Left hindlimb (tissue), 1 donor: ENCODE measurements at places on chromosomes 16 and 17.
A peak's percentile ranks its signal among the peaks of the same experiment; 100 is the strongest.

DNA sequence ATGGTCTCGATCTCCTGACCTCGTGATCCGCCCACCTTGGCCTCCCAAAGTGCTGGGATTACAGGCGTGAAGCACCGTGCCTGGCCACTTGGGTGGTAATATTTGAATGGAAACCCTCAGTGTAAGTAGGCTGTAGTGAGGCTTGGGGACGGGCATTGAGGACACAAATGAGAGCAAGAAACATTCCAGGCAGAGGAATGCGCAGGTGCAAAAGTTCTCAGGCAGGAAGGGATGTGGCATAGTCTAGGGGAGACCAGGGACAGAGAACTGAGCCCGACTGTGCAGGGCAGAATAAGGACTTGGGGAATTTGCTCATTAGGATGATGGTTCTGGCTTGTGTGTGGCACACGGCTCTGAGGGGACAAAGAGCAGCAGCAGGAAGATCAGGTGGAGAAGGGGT lies 54.8 kb downstream of the GRB2 start:
- DNase-seq = no peak

DNA sequence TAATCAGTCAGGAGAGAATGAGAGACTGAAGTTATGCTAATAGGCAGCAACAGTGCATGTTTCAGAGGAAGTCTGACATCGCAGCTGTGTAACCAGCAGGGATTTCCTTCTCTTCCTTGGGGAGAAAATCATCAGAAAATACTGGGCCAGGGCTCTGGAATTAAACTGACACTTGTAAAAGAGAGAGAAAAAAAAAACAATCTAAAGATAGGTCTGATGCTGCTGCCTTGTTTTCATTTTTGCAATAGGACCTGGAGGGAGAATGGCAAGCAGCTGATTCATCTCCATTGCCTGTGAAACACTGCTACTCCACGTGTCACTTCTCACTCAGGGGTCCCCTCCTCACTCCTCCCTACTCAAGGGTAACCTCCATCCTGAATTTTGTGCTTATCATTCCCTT lies 17.7 kb upstream of the CORO6 start:
- DNase-seq = no peak

GRCh38 chr17:39357488-39357887 lies 43.9 kb downstream of the FBXL20 start:
- no peak for DNase-seq

DNA sequence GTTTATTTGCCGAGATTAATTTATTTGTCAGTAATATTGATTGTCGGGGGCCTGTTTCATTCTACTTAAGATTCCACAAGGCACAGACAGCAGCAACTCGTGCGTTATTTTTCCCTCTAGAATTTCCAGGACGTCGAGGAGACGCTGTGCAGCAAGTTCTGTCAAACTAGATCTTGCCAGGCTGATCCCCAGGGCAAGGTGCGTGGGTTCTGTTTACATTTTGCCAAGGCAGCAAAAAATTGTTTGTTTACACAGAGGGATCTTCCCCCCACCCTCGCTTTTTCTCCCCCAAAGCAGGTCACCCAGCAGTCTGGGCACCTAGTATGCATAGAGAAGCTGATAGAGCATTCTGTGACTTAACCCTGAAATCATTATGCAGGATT lies 111.4 kb downstream of the IRX3 start:
- no peak for DNase-seq

- DNase-seq = no peak
Observed at GRCh38 chr16:3816326-3816725, 64.2 kb downstream of the CREBBP start.

GRCh38 chr16:52309446-52310416 lies 237.2 kb downstream of the TOX3 start:
- DNase-seq = no peak

DNA sequence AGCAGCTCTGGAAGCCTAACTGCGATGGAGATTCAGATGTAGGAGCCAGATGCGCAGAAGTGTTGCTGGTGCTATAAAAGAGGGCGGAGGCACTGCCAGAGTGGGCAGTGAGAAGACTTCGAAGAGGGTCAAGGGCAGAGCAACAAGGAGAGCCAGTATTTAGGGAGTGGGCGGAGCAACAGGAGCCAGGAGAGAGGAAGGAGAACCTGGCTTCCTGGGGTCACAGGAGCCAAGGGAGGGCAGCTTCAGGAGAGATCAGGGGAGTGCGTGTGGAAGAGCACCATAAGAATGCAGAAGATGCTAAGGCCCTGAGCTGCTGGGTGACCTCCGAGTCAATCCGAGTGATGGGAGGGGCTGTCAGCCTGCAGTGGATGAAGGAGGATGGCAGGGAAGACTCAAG lies 14.4 kb upstream of the MRPS23 start:
- DNase-seq = no peak

DNA sequence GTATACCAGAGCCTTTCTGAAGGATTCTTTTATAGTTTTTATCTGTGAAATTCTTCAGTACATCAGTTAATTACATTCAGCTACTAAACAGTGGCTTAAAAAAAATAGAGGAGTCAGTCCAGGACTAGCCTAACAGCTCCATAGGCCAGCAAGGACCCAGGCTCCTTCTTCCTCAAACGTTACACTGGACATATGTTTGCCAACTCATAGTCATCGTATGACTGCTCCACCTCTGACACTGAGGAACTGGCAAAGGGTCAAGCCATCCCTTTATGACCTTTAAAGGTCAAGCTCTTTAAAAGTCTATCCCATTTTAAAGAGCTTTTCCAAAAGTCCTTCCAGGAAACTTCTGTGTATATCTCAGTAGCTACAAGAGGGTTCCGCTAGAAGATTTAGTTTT lies 36.6 kb downstream of the PHLPP2 start:
- no peak for DNase-seq

DNA sequence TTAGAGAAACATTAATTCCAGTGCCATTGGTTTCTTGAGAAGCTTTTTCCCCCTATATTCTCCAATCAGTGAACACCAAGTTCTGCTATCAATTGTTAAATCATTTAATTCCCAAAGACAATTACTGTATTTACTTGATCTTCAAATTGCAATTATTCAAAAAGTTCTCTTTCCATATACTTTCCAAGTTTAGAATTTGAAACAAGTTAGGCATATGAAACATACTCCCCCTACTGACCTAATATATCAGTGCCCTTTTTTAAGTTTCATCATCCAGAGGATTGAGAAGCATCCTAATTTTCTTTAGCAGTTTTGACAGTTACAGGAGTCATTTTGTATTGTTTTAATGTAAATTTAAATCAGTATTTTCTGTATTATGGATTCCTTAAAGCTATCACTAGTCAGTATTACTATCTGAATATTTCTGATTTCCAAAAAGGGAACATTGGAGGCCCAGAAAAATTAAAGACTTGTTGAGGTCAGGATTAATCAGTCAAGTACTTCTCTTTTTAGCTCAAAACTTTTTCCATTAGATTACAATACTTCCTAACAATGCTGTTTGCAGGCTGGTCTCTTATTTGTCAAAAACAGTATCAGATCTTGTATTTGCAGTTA lies 16.3 kb downstream of the MEIOC start:
- no peak for DNase-seq

GRCh38 chr17:2030779-2031163 lies 818 bp downstream of the DPH1 start:
- DNase-seq = no peak

DNA sequence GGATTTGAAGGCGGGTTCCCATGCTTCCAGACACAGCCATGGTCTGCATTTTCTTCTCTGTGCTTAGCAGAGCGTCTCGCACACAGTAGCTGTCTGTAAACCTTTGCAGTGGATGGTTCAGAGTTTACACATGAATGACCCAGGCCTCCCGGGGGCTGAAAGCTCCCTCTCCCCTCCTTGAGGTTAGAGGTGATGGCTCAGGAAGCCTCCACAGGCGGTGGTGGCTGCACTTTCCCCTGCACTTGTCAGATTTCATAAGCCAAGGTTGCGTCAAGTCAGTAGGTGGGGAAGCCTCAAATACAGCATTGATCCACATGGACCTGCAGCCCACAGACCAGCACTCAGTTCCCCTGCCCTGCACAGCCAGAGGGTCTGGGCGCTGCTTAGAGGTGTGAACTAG lies 211.9 kb downstream of the KATNIP start:
- DNase-seq = no peak

DNA sequence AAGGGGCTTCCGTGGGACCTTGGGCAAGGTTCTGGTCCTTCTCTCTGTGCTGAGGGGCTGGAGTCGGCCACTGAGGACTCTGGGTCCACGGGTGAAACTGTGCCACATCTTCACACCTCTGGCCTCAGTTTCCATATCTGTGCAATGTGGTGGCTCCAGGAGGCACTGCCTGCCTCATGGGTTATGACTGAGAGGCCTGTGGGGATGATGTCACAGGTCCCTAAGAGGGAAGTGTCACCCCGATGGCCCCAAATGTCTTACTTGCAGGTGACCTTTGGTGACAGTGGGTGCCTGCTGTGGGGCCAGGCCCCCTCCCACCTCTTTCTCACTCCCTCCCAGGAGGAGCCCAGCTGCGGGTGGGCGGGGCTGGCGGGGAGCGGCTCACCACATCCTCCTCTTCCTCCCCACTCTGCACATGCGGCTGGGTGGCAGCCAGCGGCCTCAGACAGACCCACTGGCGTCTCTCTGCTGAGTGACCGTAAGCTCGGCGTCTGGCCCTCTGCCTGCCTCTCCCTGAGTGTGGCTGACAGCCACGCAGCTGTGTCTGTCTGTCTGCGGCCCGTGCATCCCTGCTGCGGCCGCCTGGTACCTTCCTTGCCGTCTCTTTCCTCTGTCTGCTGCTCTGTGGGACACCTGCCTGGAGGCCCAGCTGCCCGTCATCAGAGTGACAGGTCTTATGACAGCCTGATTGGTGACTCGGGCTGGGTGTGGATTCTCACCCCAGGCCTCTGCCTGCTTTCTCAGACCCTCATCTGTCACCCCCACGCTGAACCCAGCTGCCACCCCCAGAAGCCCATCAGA lies at the start of gene IL21R:
TSS of gene IL21R (plus strand) at position 407 of the 801 bp plus-strand sequence. CDS start 27,898 bp downstream, outside the sequence.
- peak; percentile 85 for DNase-seq

GRCh38 chr17:50908860-50909764 lies 43.0 kb upstream of the TOB1 start:
- no peak for DNase-seq

GRCh38 chr16:5756969-5757368 lies 659.4 kb upstream of the EEF2KMT start:
- DNase-seq = no peak

- DNase-seq = peak; percentile 25
Observed at GRCh38 chr17:40548491-40548981, 16.7 kb downstream of the CCR7 start.

GRCh38 chr17:38740044-38740443 lies 8.1 kb downstream of the PCGF2 start:
- DNase-seq = no peak

DNA sequence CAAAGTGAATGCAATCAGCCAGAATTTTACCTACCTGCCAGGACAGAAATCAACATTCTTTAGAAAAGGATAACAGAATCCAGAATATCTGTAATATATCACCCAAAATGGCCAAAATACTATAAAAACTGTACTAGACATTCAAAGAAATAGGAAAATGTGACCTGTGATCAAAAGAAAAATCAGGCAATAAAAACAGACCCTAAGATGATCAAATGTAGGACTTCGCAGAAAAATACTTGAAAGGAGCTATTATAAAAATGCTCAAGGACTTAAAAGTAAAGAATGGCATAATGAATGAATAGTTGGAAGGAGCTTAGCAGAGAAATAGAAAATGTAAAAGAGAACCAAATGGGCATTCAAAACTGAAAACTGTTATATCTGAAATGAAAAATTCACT lies 4.1 kb downstream of the LPCAT2 start:
- no peak for DNase-seq

DNA sequence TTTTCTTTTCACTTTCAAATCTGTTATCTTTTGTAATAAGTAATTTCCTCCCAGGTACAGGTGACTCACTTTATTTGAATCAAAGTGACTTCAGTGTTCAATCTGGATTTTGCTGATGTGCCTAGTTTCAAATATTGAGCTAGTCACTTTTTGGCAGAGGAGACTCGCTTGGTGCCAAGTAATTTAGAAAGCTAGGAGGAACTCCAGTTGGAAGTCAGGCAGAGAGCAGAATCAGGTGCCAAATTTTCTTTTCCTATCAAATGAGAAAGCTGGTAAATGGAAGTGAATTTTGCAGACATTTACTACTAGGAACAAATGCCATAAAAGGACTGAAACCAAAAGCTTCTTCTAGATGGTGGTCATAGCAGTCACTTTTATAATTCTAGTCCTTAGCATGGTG lies 656.0 kb upstream of the KIF2B start:
- DNase-seq = no peak

- no peak for DNase-seq
Observed at GRCh38 chr16:85433477-85433876, 179.6 kb upstream of the GSE1 start.

DNA sequence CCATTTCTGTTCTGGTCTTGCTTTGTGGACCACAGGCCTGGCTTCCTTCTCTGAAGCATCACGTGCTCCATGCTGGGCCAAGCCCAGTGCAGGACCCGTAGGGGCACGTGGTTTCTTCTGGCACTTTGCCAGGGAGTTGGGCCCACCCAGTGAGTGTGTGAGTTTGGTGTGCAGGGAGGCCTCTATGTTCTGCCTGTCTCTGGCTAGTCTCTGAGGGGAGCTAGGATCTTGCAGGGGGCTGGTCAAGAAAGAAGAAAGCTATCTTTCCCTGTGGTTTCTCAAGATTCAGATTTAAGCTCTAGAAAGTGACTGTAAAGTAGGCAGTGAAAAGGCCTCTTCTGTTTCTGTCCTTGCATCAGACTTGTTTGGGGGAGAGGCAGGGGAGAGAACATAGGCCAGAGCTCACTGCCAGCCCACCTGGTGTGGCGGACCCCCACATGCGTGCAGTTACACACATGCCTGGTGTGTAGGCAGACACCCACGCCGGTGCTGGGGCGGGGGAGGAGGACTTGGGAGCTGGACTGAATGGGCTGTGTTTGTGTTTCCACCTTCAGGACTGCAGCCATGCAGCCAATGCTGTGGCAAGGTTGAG lies 11.8 kb downstream of the LASP1 start:
- peak; percentile 83 for DNase-seq

DNA sequence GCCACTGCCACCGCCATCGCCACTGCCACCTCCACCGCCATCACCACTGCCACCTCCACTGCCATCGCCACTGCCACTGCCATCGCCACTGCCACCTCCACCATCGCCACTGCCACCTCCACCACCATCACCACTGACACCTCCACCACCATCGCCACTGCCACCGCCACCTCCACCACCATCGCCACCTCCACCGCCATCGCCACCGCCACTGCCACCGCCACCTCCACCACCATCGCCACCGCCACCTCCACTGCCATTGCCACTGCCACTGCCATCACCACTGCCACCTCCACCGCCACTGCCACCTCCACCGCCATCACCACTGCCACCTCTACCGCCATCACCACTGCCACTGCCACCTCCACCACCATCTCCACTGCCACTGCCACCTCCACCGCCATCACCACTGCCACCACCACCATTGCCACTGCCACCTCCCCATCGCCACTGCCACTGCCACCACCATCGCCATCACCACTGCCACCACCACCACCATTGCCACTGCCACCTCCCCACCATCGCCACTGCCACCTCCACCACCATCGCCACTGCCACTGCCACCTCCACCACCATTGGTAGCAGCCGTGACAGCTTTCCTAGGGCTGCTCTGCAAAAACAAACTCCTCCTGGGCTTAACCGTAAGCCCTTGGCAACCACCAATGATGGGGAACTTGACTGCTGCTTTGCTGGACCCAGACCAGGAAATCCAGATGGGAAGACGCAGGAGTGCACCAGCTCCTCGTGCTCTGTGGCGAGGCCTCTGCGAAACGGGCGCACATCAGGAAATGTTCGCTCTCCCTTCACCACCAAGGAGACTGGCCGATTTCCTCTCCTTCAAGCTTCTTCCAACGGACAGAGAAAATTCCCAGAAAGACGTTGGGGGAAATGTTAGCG lies 147.2 kb downstream of the RBFOX3 start:
- no peak for DNase-seq

GRCh38 chr17:50303051-50303450 lies 28.8 kb downstream of the TMEM92 start:
- no peak for DNase-seq
